ENCODE measurements at places on chromosomes 4 and X.

- DNase-seq: no peak
These were observed 46.4 kb upstream of the VBP1 start for GRCh38 chrX:155169881-155170280.

DNA sequence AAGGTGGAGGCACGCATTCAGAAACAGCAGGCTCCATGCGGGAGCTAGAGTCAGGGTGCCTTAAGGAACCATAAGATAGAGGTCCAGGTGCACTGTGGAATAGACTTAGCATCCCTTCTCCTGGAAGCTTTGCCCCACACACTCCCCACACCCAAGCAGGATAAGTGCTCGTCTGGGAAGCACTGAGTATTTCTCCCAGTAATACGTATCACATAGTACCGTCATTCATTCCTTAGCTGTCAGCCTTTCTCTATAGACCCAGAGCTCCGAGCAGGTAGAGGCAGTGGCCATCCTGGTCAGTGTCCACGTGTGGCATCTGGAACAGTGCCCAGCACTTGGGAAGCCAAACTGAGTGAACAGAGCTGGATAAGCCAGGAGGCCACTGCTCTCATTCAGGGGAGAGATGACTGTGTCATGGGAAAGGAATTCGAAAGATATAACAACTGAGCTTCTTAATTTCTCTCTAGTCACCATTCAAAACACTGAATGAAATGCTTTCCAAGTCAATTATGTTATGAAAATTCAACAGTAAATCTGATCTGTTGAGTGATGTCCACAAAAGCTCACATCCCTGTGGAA is 9.9 kb downstream of the APBB2 start:
- DNase-seq: no peak

GRCh38 chrX:77398330-77398954 is 48.7 kb upstream of the FGF16 start:
- no peak for DNase-seq

- no peak for DNase-seq
These were observed 11.5 kb downstream of the PRDM8 start for GRCh38 chr4:80208610-80209339.

- no peak for DNase-seq
These were observed 238.1 kb upstream of the GPC4 start for GRCh38 chrX:133653358-133653757.

GRCh38 chrX:153441296-153441695 is 4.6 kb downstream of the TREX2 start:
- no peak for DNase-seq

DNA sequence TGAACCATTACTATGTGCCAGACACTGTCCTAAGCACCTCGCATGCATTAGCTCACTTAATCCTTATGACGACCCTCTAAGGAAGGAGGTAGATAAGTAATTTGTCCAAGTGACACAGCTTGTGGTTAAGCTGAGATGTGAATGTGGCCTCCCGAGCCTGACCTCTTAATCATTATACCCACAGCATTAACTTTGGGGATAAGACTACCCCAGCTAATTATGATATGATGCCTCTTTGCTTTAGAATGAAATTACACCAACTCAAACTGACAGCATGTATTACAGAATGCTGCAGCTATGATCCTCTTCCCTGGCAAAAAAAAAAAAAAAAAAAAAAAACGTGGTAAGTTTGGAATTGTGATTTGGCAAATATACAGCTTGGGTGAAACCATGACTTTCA is 53.5 kb downstream of the APBB2 start:
- DNase-seq: no peak

All from CD4-positive, alpha-beta T cell treated with Interleukin-6 for 4 hours (primary cell).